ENCODE measurements at places on chromosomes 1 and 21.

DNA sequence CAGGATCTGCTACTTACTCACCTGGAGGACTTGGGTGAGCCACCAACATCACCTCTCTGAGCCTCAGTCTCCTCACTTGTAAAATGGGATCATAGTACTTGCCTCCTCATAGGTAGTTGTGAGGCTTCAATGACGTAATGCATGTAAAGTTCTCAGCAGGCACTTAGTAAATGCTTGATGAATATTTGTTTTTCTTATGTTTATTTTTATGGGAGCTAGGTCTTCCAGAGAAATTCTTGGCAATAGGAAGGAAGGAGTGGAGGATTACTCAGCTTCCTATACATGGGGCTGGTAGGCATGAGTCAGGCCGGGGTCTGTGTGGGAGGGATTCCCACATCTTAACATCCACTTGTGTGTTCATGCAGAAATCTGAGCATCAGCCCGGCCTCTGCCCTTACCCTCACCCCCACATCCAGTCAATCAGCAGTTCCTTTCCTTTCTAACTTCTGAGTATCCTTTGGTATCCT is 95.4 kb upstream of the USP24 start:
- DNase-seq: peak; percentile 96

DNA sequence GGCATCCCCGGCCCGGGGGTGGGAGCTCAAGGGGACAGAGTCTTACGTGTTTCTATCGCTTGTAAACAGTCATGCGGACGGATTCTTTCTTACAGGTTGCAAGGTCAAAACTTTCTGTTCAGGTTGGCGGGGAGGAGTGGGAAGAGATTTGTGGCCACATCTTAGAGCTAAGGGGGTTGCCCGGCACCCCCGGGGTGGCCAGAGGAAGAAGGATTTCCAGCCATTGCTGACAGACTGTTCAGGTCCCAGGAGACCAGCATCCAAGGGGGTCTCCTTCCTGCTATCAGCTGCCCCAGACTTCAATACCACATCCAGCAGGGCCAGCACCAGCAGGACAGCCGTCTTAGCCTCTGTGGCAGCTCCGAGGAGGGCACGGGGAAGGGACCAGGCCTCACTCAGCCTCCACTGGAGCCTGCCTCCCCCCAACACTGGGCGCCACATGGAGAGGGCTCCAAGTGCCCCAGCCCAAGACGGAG is 52.0 kb downstream of the KIF21B start:
- DNase-seq: no peak

GRCh38 chr1:193525411-193525810 is 339.0 kb upstream of the B3GALT2 start:
- no peak for DNase-seq

DNA sequence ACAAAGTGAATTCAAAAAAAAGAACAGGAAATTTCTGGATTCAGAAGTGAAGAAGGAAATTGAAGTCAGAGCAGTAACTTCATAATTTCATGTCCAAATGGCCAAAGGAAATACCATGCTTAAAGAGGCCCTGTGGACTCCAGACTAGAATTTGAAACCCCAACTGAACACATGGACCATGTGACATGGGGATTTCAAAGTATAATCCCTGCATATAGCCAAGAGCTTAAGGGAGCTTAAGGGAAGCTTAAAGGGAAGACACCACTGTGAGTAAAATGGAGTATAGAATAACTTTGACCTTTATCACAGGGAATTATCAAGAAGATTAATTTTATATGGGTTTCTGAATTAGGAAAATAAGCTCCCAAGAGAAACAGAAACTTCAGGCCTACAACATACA is 241.8 kb upstream of the POGK start:
- DNase-seq: no peak

- DNase-seq: no peak
Observed at GRCh38 chr1:223003549-223003948, 139.5 kb downstream of the TLR5 start.

- DNase-seq: no peak
Observed at GRCh38 chr1:190192627-190193026, 285.0 kb downstream of the BRINP3 start.

- no peak for DNase-seq
Observed at GRCh38 chr1:36492491-36492890, 9.8 kb upstream of the CSF3R start.

DNA sequence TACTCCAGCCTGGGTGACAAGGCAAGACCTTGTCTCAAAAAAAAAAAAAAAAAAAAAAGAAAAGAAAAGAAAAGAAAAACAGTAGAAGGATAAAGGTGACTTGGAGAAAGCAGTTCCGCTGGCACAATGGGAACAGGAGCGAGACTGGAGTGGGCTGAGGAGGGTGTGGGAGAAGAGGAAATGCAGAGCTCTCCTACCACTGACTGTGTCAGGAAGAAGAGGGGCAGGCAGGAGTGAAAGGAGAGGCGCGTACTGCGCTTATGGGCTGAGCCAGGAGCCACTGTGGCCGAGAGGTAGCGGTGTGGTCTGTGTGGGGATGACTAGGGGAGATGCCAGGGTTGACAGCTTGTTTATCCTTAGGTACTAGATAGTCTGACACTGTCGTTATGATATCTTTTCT is 6.4 kb upstream of the PROK1 start:
- no peak for DNase-seq

DNA sequence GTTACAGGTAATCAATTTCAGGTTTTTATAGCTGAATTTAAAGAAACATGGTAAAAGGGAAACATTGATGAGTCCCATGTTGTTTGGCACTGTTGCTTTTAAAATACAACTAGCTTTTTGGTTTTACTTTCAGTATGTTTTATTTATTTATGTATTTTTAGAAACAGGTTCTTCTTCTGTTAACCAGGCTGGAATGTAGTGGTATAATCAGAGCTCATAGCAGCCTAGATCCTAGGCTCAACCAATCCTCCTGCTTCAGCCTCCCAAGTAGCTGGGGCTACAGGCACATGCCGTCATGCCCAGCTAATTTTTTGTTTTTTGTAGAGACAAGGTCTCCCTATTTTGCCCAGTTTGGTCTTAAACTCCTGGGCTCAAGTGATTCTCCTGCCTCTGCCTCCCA is 50.4 kb downstream of the CTTNBP2NL start:
- DNase-seq: no peak

- peak; percentile 34 for DNase-seq
Observed at GRCh38 chr1:23759277-23759676, 16.0 kb downstream of the ELOA start.

GRCh38 chr1:1539310-1540089 is 924 bp downstream of the TMEM240 start:
- DNase-seq: peak; percentile 32

- no peak for DNase-seq
Observed at GRCh38 chr1:44355582-44356305, 687 bp upstream of the ERI3 start.

DNA sequence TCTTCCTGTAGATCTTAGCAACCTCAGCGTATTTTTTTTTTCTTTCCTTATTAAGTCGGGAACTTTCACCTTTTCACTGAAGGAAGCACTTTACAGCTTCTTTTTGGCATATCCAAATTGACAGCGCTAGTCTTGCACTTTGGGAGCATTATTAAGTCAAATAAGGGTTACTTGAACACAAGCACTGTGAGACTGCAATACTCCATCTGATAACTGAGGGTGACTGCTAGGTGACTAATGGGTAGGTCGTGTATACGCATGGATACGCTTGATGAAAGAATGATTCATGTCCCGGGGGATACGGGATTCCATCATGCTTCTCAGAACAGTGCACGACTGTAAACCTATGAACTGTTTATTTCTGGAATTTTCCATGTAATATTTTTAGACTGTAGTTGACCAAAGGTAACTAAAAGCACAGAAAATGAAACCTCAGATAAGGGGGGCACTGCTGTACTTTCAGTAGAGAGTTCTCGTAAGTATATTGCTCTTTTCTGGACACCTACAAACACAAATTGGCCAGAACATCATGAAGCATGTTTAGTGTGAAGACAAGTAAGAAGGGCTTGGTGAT is 364.7 kb downstream of the SMYD3 start:
- DNase-seq: peak; percentile 92

GRCh38 chr1:247908766-247909165 is 11.3 kb upstream of the OR2T8 start:
- DNase-seq: no peak

DNA sequence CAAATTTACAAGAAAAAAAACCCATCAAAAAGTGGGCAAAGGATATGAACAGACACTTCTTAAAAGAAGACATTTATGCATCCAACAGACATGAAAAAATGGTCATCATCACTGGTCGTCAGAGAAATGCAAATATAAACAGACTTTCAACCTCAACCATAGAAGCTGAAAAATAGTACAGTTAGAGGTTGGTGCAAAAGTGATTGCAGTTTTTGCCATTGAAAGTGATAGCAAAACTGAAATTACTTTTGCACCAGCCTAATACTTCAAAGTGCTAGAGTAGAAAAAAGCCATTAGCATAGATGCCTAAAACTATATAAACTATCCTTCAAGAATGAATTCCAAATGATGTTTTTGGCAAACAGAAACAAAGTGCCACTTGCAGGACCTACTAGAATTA is 365.8 kb upstream of the DPYD start:
- DNase-seq: no peak

DNA sequence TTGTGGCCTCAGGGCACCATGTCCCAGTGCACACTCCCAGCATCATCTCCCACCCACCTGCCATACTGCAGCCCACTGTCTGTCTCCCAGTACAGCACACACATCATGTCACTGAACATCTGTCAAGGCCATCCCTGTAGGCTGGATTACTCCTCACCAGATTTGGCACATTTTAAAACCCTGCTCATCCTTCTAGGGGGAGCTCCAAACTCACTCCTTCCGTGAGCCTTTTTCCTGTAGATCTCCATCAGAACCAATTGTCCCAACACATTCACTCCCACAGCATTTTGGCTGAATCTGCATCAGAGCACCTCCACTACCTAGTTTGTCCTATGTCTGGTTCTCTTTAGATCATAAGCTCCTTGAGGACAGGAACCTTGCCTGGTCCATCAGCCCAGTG is 58.6 kb upstream of the GRIK3 start:
- DNase-seq: no peak

All from cardiac fibroblast (primary cell).